ENCODE measurements at places on chromosomes 1 and 21. TPM values are rescaled to one million over a fixed set of nuclear protein-coding genes. Genes with fewer than 3 reads are reported as not detected.
A peak's percentile ranks its signal among the peaks of the same experiment; 100 is the strongest.

The RPTN gene
- not detected for total RNA-seq

The ADAMTS1 gene
- total RNA-seq: 0.07 TPM

The TDRD5 gene
- total RNA-seq: not detected

The PRAMEF25 gene
- total RNA-seq: not detected

The OPTC gene
- not detected for total RNA-seq

The AKNAD1 gene
- total RNA-seq: 5.0 TPM

The OR2T11 gene
- total RNA-seq: not detected

The SELL gene
- total RNA-seq: 0.27 TPM

DNA sequence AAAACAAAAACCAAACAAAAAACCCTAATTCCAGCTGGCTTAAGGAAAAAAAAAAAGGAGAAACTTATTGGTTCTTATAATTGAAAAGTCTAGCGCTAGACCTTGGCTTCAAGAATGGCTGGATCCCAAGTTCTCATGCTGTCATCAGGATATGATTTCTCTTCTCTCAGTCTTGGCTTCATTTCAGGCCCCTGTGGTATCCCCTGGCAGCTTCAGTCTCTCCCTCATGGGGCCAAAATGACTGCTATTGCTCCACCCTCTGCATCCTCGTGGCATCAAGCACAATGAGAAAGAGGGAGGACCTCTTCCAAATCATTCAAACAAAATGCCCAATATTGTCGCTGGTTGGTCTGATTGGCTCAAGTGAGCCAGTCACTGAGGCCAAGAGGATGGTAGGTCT, 80.7 kb downstream of the GIPC2 start:
- no peak for DNase-seq

GRCh38 chr1:54239631-54240031, 39.7 kb downstream of the MRPL37 start:
- no peak for DNase-seq

- DNase-seq: no peak
Measured at GRCh38 chr1:31785020-31785946, 21.1 kb upstream of the ADGRB2 start.

- no peak for DNase-seq
Measured at GRCh38 chr1:45621895-45622523, 1.8 kb downstream of the CCDC17 start.

GRCh38 chr1:157096881-157097280, 2.7 kb downstream of the ETV3L start:
- DNase-seq: no peak

- DNase-seq: peak; percentile 7
Measured at GRCh38 chr1:163535807-163536206, 214.1 kb downstream of the NUF2 start.

DNA sequence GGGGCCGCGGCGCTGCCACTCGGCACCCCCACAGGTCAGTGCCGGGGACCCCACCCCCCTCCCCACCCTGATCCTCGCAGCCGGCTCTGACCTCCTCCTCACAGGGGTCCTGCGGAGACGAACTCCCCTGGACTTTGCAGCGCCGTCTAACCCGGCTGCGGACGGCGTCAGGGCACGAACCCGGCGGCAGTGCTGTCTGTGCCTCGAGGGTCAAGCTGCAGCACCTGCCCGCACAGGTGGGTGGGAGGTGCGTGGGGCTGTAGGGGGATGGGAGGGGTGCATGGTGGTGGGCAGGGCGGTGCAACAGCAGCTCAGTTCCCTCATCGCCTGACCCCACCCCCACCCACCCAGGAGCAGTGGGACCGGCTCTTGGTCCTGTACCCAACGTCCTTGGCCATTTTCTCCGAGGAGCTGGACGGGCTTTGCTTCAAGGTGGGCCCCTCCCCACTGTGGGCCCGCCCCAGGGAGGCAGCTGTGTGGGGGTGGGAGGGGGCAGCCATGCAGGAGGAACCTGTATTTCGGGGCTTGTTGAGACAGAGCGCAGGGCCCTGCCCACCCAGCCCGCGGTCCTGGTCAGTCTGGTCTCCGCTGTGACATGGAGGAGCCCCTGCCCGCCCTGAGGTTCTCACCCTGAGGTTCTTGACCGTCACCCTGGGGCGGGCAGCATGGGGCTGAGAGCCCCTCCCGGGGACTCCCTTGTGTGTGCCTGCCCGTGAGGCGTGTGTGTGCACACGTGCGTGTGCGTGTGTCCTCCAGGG, 4.9 kb downstream of the PLEKHN1 start:
- DNase-seq: no peak

GRCh38 chr1:210252621-210253051, 20.0 kb downstream of the SERTAD4 start:
- DNase-seq: no peak

DNA sequence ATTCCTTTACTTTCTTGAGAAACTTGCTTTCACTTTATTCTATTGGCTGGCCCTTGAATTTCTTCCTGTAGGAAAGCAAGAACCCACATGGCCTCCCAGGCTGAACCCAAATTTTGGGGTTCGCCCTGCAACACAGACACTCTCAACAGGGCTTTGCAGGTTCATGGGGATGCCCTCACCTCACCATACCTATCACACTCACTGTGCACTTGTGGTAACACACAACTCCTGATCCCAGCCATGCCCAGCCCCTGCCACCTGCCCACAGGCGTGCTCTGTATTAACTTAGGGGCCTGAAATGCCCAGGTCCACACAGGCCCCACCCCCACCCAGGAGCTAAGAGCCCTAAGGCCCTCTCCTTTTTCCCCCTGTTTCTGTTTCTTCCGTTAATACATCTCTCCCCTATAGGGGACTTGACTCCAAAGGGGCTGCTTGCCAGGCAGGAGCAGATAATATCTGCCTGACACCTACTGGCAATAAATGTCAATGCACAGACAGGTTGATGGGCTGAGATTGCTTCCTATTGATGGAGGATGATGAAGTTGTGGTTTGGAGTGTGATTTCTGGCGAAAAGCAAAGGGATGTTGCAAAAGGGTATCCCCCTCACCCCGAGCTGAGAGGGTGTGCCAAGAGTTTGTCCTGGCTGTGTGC, 171.5 kb downstream of the AJAP1 start:
- DNase-seq: peak; percentile 50

GRCh38 chr1:170853302-170853701, 82.0 kb upstream of the MROH9 start:
- DNase-seq: no peak

DNA sequence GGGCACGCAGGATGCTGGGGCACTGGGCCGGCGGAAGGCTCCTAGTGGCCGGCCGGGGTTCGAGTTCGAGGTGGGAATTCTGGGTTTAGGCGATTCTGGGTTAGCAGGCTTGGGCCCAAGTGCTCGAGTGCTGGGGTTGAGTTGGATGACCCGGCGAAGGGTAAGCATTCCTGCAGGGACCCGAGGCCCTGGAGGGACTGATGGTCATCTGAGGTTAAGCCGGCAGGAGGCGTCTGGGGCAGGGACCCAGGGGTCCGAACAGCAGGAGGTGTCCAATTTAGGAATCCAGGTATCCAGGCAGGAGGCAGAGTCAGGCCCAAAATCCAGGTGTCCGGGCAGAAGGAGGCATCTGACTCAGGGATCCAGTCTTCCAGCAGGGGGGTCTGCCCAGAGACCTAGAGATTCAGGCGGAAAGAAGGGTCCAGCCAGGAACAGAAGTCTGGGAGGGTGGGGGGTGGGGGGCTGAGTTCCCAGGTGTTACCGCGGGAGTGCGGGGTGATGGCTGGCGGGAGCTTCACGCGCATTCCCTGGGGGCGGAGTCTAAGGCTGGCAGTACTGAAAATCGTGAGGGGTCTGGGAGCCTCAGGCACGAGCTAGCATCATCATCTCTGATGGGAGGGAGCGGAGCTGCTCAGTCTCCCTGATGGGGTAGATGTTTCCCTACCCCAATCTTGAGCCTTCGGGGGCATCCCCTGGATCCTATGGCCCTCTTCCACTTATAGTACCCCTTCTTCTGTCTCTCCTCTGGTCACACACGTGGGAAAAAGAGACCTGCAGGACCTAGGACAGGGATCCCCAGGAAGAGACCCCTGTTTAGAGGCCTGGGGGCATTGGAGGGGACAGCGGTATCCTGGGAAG, 585 bp downstream of the GPR3 start:
- no peak for DNase-seq

DNA sequence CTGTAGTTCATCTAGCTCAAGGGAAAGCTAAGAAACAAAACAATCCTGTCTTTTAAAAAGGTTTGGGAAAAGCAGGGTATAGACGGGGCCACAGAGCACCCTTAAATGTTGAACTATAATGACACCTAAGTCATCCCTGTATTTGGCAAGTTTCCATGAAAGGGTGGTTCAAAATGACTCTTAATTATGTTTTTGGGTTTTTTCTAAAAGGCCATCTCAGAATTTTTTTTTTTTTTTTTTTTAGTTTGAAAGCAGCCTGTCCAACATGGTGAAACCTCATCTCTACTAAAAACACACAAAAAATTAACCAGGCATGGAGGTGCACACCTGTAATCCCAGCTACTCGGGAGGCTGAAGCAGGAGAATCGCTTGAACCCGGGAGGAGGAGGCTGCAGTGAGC, 22.2 kb downstream of the TOMM20 start:
- DNase-seq: no peak

DNA sequence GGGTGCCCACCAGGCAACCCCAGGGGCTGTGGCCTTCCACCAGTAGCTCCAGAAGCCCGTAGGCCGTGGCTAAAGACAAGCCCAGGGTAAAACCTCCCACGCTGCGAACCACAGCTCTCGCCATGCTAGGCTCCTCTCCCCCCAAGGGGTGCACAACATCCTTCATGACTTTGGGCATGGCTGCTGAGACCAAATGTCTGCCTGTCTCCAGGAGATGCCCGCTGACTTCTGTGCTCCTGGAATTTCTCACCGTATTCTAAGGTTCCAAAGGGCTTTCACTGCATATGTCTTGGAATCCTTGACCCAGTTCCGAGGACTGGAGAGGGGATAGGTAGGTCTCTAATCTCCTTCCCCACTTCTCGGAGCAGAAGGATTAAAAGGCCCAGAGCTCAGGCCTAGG, at the start of the genes DCST1 and DCST2:
Gene DCST1, plus strand, starts transcription at position 301 of the 400 bp plus-strand sequence. CDS start 213 bp downstream, outside the sequence.
Gene DCST2, minus strand, starts transcription at position 258 of the 400 bp plus-strand sequence. Its CDS starts 80 bp downstream, at position 178.
- DNase-seq: no peak

DNA sequence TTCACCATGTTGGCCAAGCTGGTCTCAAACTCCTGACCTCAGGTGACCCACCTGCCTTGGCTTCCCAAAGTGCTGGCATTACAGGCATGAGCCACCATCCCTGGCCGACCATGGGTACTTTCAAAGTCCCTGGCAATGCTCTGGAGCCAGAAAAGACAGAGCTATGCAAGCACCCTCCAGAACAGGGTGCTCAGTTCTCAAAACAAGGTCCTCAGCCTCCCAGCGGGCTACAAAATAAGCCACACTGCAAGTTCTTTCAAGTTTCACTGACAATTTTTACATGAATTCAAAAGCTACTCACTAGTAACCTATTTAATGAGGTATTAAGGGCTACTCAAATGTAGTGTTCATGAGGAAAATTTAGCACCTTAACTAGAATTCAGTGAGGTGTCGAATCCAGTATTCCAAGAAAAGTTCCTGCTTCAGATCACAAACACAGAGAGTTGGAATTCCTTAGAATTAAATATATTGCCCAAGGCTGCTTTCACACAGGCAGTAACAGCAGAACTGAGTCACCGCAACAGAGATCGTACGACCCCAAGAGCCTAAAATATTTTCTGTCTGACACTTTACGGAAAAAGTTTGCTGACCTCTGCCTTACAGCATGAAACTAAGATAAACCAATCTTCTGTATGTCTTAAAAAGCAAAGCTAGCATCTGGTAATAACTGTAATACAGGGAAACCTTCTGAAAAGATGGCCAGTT, 60.7 kb downstream of the HSF2BP start:
- DNase-seq: no peak

DNA sequence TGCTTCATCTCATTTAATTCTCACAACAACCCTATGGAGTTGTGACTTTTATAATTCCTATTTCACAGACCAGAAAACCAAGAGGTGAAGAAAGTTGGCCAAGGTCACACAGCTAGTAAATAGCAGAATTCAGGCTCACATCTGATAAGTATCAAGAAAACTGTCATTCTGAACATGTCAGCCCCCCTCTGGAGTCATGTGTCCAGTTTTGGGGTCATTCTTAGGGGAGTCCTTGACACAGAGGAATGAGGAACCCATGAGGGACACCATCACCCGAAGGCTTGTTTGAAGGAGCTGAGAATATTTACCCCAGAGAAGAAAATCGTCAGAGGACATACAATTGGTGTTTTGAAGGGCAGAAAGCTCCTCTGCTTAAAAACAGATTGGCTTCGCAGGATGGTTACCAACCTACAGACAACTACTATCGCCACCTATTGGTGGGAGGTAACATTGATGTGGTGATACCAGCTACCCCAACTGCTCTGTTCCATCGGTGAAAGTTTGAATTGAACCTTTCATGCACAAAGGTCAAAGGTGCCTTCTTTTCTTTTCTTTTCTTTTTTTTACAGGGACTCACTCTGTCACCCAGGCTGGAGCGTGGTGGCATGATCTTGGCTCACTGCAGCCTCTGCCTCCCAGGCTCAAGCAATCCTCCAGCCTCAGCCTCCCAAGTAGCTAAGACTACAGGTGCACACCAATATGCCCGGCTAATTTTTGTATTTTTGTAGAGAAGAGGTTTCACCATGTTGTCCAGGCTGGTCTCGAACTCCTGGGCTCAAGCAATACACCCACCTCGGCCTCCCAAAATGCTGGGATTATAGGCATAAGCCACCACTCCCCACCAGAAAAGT, 31.3 kb downstream of the NCMAP start:
- DNase-seq: peak; percentile 43

DNA sequence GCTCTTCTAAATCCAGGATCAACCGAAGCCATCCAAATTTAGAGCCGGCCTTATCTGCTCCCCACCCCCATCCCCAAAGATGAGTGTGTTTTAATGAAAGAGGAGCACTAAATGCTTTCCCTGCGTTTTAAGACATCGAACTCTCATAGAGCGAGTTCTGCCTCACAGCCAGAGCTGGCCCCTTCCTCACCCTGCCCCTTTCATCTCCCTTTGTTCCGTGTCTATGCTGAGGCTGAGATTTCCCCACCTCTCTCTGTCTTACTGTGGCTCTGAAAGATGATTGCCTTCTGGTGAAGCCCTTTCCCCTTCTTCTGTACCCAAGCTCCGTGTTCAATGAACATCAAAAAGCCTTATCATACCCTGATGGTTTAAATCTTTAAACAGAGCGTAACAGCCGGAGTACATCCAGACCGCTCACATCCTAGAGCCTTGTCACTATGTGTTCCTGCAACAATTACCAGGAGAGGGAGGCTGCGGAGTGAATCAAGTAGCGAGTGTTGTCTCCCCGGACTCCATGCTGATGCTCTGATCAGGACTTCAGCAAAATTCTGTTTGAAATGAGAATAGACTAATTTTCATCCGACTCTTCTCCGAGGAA, 110.1 kb downstream of the ZNF326 start:
- no peak for DNase-seq

DNA sequence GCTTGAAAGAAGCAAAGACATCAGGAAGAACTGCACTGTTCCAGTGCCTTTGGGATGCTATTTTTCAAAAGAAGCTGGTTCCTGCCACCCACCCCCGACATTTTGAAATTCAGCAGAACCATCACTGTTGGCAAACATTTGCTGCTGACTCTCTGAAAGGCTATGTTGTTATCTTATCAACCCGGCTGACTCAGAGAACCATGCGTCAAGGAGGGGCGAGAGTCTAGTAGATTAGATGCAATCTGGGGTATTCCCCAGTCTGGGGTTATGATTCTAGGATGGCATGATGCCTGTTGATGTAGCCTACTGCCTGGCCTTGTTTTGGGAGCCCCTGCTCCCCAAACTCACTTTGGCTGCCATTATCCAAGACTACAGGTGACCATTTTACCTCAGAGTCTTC, 267.8 kb upstream of the RUNX1 start:
- DNase-seq: no peak

- no peak for DNase-seq
Measured at GRCh38 chr1:177010211-177010825, 154.2 kb downstream of the ASTN1 start.

GRCh38 chr1:51295926-51296325, 34.4 kb downstream of the TTC39A start:
- no peak for DNase-seq

GRCh38 chr1:70760154-70760553, 287.5 kb downstream of the PTGER3 start:
- DNase-seq: no peak

Measured in HT1080 (cell line).